Activated CD8-positive, alpha-beta memory T cell treated with anti-CD3 and anti-CD28 coated beads for 48 hours (primary cell): ENCODE measurements at places on chromosomes 3 and 15.

DNA sequence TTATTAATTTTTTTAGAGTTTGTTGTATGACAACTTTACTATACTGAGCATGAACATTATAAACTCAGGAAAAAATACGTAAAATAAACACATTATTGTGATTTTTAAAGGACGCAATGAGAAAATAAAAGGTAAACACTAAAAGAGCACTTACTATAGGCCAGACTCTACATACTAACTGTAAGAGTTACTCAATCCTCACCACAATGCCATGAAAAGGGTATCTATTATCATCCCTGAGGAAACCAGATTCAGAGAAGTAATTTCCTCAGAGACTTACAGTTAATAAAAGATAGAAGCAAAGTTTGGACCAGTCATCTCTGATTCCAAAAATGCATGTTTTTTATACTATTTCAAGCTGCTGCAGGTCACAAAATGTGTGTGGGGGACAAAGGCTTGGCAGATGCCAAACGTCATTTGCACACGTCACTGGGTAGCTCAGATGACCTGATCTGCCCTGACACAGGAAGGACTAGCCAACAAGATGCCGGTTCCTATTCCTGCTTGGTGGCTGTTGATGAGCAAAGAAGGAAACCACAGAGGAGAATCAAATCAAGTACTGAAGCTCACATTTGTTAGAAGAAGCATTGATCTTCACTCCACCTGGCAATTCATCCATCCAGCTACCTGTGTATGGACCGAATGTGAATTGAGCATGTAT is 42.3 kb downstream of the KLHL6 start:
- DNase-seq: no peak

- DNase-seq: no peak
Observed at GRCh38 chr3:126245811-126246727, 65.7 kb upstream of the ALDH1L1 start.

GRCh38 chr3:57093971-57094535 is 33.6 kb downstream of the SPATA12 start:
- no peak for DNase-seq

DNA sequence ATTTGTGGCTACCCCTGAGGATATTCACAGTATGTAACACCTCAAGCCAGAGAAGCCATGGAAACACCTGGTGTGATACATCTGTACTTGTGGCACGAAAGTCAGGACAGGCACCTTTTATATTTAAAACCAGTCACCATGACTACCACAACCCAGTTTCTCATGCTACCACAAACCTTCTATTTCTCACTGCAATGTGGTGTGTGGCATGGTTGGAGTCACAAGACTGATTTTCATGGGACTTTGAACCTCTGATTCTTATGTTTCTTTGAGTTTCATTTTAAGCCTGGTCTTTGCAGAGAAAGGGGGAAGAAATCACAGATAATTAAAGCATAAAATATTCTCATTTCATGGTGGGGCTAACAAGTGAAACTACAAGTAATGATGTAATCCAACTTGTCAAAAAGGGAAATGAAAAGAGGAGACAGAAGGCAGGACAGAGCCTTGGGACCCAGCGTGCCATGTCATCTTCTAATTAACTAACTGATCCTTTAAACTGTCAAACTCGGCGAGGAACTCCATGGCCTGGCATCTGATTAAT is 175.9 kb downstream of the PDZRN3 start:
- DNase-seq: no peak

- DNase-seq: no peak
Observed at GRCh38 chr3:191952609-191953008, 491.6 kb downstream of the PYDC2 start.

DNA sequence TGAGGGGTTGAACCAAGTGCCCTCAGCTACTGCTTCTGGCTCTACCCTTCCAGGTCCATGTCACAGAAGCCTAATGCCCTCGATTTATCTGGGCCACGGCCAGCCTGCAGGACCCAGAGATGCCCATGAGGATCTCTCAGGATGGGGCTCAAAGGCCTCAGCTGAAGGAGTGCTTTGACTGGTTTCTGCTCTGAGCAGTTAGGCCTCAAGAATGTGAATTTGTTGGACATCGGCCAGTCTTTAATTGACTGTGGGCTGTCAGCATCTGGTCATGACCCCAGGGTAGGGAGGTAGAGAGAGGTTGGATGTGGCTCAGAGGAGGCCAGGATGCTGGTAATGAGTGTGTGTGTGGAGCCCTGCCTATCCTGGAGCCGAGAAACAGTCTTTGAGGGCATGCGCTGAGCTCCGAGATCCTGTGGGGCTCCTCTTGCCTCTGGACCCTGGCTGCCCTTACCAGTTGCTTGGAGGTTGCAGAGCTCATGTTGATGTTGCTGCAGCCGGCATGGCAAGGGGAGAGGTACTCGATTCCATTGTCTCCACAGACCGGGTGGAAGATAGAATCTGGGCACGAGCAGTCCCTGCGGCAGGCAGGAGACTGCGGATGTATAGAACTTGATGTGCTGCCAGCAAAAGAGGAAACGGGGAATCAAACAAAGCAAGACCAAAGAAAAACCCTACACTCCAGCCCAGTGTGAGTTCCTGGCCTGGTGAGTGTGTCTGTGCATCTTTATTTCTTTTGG is 49.1 kb upstream of the RAB6B start:
- DNase-seq: no peak

DNA sequence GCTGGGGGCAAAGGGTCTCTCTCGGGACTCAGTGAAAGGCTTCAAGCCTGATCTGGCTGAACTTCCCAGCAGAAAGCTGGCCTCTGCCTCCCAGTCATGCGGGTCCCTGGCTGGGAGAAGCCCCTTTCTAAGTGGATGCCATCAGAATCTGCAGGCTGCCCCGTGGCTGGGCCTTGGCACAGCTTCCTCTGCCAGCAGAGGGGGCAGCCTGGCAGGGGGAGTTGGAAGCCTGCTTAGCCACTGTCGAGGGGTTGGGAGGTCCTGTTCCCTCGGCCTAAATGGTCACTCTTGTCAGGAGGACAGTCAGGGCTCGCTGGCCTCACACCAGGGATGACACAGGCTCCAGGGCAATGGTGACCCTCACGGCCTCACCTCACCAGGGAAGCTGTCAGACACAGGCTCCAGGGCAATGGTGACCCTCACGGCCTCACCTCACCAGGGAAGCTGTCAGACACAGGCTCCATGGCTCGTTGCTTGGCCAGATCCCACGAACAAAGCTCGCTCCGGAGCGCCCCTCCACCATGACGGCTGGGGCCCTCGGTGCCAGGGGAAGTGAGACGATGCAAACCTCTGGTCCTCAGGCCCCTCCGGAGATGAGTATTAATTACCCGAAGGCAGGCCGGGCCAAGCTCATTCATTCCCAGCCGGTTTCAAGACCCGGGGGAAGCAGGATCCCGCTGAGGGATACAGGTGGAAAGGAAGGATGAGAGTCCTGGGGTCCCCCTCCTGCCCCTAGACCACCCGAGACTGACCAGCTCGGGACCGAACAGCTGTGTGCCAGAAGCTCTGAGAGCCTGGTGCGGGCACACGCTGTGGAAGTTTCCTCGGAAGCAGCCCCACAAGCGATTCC is 151.0 kb downstream of the CHSY1 start:
- DNase-seq: no peak

DNA sequence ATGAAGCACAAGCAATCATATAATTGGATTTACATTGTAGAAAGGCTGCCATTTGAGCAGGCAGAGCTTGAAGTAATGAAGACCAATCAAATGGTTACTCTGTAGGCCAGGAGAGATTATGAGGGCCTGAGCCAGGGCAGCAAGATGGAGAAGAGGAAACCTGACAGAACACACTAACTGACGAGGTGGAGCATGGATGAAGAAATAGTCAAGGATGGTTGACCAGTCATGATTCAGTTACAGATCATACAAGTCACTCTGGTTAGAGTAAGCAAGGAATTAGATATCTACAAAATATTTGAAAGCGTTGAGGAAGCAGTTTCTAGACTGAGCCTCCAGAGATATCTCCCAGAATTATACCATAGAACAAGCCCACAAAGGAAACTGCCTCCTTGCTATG is 101.8 kb upstream of the THSD4 start:
- no peak for DNase-seq

DNA sequence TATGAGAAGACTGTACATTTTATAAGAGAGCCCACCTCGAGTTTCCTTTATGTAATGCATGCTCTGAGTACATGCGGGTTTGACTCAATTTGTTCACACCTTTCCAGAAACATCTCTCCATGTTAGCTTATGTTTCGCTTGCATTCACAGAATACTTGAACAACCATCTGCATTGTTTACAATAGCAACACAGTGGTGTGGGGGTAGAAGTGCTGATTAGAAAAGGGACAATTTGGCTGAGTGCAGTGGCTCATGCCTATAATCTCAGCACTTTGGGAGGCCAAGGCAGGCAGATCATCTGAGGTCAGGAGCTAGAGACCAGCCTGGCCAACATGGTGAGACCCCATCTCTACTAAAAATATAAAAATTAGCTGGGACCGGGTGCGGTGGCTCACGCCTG is 60.9 kb downstream of the NCEH1 start:
- DNase-seq: no peak

DNA sequence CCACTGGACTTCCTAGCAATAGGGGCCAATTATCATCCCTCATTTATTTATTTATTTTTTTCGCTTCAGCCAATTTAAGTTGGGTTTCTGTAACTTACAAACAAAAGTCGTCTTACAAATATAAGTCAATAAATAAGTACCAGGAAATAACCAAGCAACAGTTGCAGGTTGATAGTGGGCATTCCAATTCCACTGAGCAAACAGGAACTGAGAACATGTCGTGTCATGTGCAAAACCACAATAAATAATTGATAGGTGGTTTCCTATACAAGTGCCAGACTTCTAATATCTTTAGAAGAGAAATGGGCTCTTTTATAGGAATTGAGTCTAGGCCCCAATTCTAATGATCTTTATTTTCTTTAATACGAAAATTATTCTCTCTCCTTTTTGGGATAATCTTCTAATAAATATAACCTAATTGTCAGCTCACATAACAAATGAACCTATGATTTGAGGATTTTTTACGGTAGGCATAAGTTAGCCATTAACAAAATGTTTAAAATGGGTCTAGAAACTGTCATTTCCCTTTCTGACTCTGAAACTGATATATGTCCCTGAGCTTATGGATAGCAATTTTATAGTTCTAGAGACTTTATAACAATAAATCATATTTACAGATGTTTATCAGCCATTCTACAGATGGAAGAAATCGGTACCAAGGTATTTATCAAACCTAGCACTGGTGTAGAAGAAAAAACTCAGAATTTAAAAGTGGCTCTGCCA is 571.8 kb downstream of the FOXP1 start:
- DNase-seq: no peak

DNA sequence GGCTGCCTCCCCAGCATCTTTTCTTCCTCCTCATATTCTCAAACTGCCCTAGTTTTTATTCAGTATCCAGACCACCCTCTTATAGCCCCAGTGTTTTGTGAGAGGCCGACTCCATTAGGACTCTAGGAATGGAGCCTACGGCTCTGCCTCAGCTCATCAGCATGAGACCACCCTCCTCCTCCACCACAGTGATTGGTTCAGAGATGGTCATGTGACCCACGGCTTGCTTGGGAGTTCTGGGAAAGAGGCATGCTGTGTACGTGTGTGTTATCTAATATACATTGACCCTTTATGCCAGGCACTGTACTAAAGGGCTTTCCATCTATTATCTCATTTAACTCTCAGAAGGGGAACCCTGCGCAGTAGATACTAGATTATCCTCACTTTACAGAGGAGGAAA is 17.8 kb upstream of the CMTM7 start:
- no peak for DNase-seq

DNA sequence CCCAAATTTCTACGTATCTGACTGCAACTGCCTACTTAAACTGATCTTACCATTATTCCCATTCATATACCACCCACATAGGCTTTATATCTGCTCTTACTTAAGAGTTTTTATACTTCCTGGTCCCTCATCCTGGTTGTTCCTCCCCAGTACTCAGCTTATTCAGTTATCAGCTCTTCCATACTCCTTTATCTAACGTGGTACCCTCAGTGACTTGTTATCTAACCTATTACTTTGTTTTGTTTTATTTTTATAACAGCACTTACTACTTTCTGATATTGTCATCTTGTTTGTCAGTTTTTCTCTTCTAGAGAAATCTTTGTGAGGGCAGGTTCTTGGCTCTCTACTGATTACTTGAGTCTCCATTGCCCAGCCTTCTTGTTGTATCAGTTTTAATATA is 100.6 kb downstream of the ZNF609 start:
- no peak for DNase-seq

DNA sequence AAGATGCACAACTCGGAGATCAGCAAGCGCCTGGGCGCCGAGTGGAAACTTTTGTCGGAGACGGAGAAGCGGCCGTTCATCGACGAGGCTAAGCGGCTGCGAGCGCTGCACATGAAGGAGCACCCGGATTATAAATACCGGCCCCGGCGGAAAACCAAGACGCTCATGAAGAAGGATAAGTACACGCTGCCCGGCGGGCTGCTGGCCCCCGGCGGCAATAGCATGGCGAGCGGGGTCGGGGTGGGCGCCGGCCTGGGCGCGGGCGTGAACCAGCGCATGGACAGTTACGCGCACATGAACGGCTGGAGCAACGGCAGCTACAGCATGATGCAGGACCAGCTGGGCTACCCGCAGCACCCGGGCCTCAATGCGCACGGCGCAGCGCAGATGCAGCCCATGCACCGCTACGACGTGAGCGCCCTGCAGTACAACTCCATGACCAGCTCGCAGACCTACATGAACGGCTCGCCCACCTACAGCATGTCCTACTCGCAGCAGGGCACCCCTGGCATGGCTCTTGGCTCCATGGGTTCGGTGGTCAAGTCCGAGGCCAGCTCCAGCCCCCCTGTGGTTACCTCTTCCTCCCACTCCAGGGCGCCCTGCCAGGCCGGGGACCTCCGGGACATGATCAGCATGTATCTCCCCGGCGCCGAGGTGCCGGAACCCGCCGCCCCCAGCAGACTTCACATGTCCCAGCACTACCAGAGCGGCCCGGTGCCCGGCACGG is 991 bp downstream of the SOX2 start:
- DNase-seq: no peak

DNA sequence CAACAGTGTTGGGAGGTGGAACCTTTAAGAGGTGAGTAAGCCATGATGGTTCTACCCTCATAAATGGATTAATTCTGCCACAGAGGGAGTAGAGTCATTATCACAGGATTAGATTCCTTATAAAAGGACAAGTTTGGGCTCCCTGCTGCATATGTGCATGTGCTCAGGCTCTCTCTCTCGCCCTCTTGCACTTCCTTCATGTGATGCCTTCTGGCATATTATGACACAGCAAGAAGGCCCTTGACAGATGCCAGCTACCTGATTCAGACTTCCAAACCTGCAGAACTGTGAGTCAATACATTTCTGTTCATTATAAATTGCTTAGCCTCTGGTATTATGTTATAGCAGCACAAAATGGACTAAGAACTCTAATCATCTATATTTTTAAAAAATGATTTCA is 205.3 kb downstream of the CTNNB1 start:
- no peak for DNase-seq

GRCh38 chr3:141255846-141256261 is 24.2 kb downstream of the PXYLP1 start:
- no peak for DNase-seq

GRCh38 chr15:43775411-43775965 is 1.3 kb downstream of the ELL3 start:
- DNase-seq: no peak

- no peak for DNase-seq
Observed at GRCh38 chr15:77538027-77538451, 94.7 kb downstream of the LINGO1 start.
